ENCODE measurements at places on chromosomes 7 and 10.

DNA sequence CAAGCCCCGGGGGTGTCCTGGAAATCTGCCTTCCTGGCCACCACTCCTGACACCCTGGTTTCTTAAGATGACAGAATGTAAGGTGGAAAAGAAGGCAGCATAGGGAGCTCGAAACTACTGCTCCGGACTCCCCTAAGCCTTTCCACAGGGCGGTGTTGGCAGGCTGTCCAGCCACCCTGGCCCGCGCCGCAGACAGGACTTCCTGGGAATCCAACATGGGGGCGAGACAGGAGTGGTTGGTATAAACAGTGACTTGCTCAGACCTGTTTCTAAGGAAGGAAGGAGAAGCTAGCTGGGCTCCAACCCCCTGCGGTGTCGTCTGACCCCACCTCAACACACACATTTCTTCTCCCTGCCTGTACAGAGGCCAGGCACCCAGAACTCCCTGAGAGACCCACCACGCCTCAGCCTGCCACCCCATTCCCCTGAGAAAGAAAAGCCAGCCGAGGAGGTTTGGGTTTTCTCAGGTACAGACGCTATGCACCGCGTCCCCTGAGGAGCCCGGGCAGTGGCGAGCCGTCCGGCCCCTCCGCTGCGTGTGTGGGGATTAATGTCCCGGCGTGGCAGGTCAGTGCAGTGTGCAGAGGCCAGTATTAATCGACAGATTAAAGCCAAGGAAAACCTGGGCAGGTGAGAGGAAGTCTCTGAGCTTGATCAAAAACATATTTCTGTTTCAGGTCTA is 349.6 kb upstream of the MKI67 start:
- DNase-seq, result no peak

- no peak for DNase-seq
Observed at GRCh38 chr7:129222064-129222463, 2.8 kb upstream of the AHCYL2 start.

DNA sequence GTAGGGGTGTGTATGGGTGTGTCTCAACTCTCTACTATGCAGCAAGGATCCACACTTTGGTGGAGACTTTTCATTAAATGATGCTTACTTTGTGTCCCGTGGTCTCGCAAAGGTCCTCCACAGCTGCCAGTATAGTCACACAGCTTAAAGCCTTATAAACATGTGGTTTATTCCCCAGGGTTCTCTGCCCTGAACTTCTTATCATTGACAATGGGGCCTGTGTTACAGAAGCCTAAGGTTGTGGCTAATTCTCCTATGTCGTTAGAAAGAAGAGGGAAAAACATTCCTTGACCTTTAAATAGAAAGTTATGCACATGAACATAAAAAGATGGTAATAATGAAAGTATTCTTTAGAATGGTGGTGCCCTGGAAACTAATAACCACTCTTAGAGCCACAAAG is 201.4 kb downstream of the INHBA start:
- DNase-seq, result no peak

DNA sequence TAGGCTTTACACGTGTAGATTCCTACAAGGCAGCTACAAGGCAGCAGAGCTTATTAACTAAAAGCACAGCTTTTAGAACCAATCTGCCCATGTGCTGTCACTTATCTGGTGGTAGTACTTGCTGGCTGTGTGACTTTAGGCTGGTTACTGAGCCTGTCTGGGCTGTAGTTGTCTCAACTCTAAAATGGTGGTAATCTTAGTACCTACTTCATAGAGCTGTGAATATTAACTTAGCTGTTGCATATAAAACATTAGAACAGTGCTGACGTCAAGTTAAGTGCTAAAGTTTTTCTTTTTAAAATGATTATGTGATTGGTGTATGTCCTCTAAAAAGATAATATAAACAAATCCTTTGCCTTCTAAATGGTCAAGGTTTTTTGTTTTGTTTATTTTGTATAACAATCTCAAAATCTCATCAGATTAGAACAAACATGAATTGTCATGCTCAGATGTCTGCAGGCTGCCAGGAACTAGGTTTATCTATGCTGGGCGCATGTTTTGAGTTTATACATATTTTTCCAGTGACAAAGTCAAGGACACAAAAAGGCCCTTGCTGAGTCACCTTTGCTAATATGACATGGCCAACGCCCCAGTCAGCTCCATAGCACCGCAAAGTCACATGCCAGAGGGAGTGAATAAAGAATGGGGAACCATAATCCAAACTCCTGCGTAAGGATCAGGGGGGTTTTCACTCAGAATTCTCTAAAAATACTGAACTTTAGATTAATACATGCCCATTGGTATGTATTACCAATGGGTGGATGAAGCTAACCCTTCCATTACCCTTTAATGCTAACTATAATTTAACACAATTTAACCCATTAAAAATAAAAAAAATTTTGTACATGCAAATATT is 39.8 kb upstream of the ARL4A start:
- no peak for DNase-seq

DNA sequence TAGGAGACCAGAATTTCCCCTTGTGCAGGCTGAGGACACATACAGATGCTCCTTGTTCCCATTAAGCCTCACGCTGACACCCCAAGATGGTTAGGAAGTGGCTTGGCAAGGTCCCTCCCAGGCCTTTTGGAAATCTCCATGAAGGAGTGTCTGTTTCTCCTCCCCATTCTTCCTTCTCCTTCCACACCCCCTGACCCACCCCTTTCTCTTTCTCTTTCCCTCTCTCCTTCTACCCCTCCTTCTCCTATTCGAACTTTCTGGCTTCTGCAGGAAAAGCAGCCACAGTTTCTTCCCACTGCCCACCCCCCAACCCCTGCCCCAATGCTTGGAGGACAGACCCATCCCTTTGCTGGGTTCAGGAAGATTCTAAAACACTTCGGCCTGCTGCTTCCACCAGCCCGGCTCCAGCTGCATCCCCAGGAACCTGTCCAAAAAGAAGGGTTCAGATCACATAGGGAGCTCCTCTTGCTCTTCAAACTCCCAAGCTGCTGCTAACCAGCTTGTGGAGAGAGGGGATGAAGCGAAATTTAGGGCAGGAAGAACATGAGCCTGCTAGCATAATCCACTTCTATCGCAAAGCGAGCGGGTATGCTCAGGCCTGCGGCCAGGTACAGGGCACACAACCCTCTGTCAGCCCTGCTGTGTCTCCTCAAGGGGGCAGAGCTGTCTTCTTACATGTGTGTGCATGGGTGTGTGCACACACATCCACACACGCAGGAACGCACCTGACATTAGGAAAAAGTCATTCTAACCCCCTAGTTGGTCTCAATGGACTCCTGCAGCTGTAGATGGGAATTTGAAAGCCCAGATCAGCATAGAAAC is 80.4 kb downstream of the PPP1R3C start:
- DNase-seq, result no peak

DNA sequence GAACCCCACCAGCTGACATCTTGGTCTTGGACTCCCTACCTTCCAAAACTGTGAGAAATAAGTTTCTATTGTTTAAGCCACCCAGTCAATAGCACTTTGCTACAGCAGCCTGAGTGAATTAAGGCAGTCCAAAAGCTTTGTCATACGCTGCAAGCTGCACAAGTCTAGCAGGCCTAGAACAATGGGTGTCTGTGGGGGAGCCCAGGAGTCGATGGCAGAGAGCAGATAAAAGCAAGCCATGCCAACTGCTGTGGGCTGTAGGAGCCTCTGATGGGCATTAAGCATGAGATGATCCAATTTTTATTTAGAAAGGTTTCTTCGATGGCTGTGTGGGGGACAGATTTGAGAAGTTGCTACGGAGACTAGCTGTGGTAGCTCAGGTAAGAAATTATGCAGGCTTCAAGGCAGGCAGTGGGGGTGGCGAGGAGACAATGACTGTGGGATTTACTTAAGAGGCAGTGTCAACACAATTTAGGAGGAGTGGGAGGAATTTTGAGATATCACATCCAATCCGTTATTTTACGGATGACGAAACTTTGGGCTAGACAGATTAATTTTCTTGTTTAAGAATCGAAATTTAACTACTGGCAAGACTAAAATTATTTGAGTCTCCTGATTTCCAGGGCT is 110.4 kb downstream of the NRCAM start:
- no peak for DNase-seq

DNA sequence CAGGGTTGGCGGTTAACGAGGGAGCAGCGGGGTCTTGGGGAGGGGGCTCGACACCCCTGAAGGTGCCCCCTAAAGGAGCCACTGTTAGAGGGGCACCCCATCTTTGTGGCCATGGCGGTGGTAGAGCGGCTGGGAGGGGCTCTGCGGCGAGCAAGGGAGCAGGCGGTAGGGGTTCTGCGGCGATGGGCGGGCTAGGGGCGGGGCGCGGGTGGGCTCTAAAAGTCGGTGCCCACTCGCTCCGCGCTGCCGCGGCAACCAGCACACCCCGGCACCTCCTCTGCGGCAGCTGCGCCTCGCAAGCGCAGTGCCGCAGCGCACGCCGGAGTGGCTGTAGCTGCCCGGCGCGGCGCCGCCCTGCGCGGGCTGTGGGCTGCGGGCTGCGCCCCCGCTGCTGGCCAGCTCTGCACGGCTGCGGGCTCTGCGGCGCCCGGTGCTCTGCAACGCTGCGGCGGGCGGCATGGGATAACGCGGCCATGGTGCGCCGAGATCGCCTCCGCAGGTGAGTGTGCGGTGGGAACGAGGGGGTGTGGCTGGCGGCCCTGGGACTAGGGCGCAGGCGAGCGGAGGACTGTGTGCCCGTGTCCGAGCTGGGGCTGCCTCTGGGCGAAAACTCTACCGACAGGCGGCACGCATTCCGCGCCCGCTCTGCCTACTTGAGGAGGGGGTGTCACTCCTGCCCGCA is at the start of gene MEST:
Gene MEST, plus strand, starts transcription at position 245 of the 682 bp plus-strand sequence. Its CDS starts 229 bp downstream, at position 474.
- DNase-seq, result no peak

DNA sequence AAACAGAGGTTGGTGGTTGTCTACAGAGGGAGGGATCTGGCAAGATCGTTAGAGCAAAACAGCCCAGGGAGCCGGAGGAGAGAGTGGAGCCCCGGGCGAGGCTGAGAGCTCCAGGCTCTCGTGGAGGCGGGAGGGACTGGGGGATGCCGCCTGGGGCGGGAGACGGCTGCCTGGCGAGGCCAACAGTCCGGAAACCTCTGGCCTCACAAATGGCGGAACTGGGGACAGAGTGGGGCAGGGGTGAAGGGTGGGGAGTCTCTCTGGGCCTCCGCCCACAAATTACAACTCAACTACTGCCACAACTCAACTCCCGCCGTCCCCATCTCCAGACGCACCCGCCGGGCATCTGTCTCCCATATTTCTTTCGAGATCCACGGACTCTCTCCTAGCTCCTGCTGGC is 47.7 kb downstream of the CLEC2L start:
- DNase-seq, result no peak

DNA sequence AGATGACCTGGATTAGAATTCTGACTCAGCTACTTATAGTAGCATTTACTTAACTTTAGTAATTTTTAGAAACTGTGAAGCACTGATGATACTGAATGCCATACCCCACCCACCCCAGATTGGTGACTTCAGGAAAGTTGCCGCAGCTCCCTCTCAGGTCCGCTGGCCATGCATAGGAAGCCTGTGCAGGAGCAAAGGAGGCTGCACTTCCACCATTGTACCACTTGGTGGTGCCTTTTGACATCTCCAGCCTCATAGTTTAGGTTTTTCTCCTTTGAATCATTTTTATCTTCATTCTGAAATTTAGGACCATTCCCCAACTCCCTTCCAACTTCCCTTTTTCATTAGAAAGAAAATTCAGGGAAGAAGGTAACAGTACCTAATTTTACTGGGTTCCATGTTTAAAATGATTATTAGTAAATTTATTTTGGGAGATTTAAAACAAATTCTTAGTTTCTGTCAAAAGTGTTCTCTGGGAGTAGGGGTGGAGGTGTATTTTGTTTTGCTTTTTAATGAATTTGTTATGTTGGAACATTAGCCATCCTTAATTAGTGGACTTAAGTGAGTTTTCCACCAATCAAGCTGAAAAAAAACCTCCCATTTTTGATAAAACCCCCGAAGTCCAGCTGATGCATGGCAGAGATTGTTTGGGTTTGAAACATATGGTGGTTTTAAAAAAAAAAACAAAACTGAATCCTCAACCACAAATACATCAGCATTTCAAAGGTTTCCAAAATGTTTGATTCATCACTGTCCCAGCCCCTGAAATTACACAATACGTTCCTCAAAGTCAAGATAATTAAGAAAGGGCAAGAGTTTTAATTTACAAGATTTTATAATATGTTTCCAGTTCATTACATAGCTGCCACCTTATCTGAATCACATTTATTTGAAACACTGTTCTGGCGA is 109.6 kb downstream of the WNT2 start:
- no peak for DNase-seq

DNA sequence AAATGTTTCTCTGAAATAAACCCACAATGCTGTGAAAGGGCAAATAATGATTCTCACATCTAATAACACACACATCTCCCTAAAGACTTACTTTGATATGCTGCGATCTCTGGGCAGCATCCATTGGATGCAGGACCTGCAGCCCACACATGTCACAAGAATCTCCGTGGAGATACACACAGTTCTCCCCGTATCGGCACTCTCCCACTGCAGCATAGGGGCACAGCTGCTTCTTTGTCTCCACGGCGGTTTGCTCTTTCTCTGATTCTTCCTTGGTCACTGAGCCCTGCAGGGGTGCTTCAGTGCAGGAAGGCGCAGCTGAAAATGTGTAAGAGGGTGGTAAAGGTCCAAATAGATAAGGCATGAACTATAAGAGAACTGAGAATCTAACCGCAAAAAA is 20.4 kb downstream of the MKRN1 start:
- DNase-seq, result no peak

DNA sequence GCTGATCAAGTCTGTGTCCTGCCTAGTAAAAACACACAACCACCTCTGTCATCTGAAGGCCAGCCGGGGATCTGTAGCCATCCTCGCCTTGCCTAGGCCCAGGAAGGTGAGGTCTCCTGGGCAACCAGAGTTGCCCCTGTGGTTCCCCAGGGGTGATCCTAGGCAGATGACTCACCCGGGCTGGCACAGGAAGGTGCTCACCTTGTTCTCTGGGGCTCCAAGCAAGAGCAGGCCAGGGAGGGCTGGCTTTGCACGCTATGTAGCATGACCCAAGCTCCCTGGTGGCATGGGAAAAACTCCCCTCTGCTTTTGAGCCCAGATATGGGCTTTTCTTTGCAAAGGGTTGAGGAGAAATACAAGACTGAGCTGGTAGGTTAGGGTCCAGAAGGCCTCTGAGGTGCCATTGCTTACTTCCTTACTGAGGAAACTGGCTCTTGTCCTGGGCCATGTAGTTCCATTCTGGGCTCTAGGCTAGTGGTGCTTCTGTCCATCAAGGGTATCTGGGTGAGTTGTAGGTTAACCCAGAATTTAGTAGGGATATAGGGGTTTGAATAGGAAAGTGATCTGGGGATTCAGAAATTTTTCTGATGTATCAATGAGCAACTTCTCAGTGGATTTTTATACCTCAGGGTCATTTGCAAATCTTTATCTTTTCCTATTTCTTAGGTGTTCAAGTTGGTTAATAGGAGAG is 112.0 kb downstream of the NT5C2 start:
- DNase-seq, result no peak

DNA sequence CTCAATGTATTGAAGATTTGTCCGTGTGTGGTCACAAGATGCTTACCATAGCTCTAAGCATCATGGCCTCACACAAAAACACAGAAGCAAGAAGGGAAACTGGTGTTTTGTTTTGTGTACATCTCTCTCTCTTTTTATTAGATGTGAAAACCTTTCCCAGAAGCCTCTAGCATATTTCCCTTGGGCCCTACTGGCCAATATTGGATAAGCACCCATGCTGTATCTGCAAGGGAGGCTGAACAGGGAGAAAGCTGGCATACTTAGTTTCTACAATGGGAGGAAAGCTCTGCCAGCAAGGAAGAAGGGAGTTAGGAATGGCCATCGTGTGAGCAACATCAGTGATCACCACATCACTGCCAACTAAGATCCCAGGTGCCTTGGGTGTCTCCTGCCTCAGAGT is 9.6 kb upstream of the NAMPT start:
- no peak for DNase-seq
